Ovary (tissue), 10 donors: ENCODE measurements at places on chromosomes 16 and 17.

DNA sequence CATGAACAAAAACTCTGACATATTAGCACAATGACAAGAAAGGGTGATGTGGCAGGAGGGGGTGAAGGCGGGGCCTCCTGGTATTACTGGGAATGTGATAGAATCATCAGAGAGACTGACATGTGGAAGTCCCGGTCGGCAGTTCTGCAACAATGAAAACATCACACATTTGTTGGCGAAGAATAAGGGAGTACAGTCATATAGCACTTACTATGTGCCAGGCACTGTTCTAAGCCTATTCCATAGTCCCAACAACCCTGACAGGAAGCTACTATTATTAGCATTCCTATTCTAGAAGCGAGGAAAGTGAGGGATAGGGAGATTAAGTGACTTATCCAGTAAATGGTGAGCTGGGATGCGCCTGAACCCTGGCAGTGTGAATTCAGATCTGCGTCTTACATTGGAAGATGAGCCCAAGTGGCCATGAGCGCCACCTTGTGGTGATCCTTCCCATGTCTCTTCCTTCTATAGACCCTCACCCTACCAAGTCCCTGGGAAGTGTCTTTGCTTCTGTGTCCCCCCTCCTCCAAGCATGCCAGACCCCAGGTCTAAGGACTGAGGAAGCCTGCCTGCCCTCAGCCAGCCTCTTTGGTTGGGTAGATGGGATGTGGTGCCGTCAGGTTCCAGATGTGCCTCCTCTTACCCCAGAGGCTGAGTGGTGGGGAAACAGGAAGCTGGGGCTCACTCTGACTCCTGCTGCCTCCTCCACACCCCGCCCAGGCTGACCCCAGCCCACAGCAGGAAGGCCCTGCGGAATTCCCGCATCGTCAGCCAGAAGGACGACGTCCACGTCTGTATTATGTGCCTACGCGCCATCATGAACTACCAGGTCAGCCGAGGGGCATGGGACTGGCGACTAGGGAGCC lies 14.0 kb downstream of the FMNL1 start:
- peak; percentile 73 for DNase-seq

- no peak for DNase-seq
Observed at GRCh38 chr16:81586977-81587625, 142.5 kb downstream of the CMIP start.

DNA sequence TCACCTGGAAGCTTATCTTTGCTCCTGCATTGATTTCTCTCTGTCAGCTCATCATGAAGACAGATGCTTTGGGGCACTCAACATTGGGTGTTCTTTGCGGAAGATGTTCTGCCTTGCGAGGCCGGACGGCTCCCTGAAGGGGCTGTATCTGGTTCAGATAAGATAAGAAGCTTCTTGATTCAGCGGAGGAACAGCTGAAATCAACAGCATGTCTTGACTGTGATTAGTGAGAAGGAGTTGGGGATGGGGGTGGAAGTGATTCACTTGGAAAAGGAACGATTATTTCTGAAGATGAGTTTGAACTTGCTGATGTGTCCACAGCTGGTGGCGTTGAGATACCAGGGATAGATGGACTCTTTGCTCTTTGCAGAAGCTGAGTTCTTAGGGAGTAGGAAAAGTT lies 126.9 kb upstream of the WSCD1 start:
- no peak for DNase-seq

DNA sequence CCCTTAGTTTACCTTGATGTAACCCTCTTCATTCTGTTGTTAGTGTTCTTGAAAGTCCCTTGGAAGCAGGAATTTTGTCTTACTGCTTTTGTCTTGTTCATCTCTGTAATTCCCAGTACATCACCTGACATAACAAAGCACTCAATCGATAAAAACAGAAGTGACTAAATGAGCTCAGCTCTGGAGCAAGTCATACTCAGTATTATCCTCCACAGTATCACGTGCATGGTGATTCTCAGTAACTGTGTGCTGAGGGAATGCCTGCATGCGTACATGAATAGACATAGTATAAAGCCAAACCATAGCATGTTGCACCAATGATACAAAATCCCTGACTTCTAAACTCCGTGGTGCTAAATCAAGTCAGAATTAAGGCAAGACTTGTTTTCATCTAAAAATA lies 7.2 kb downstream of the KRT38 start:
- no peak for DNase-seq

DNA sequence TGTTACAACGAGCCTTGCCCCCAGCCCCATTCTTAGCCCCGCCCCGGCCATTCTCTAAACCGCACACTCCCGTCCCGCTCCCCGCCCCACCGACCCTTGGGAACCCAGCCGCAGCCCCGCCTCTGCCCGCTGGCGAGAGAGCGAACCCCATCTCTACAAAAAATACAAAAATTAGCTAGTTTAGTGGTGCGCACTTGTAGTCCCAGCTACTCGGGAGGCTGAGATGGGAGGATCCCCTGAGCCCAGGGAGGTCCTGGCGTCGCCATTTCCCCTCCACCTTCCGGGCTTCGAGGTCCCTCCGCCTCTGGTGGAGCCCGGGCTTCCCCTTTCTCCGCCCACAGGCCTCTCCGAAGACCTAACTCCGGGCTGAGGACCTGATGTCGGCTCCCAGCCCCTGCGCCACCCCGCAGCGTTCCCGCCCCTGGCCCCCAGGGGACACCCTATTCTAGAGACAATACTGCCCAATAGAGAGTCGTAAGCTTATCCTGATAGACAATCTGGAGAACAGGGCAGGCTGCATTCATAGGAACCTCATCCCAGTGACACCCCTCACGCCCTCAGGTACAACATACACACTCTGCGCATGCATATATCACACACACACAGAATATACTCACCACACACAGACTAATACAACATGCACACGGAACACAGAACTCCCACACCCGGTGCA lies 480 bp upstream of the PROCA1 start:
- peak; percentile 67 for DNase-seq
